ENCODE measurements at places on chromosomes 4 and X. TPM values are rescaled to one million over a fixed set of nuclear protein-coding genes. Genes with fewer than 3 reads are reported as not detected.

Gene PNCK
- polyA plus RNA-seq, result 6.4 TPM

Gene PAGE2B
- not detected for polyA plus RNA-seq

Gene FAT4
- polyA plus RNA-seq, result 0.35 TPM

Gene KCNIP4
- polyA plus RNA-seq, result not detected

Gene DBET
- polyA plus RNA-seq, result not detected

Gene SORCS2
- 1.2 TPM for polyA plus RNA-seq

Gene F8A3
- 1.8 TPM for polyA plus RNA-seq

Gene POLN
- polyA plus RNA-seq, result 0.81 TPM

Gene DCHS2
- polyA plus RNA-seq, result 0.02 TPM

Gene FOXR2
- polyA plus RNA-seq, result not detected

Gene HHIP
- not detected for polyA plus RNA-seq

Gene ZCCHC18
- polyA plus RNA-seq, result 0.51 TPM

Gene LRAT
- 0.07 TPM for polyA plus RNA-seq

Gene USP53
- polyA plus RNA-seq, result 9.1 TPM

All from esophagus (tissue), 2 donors.